ENCODE measurements at places on chromosomes 16 and 17.

DNA sequence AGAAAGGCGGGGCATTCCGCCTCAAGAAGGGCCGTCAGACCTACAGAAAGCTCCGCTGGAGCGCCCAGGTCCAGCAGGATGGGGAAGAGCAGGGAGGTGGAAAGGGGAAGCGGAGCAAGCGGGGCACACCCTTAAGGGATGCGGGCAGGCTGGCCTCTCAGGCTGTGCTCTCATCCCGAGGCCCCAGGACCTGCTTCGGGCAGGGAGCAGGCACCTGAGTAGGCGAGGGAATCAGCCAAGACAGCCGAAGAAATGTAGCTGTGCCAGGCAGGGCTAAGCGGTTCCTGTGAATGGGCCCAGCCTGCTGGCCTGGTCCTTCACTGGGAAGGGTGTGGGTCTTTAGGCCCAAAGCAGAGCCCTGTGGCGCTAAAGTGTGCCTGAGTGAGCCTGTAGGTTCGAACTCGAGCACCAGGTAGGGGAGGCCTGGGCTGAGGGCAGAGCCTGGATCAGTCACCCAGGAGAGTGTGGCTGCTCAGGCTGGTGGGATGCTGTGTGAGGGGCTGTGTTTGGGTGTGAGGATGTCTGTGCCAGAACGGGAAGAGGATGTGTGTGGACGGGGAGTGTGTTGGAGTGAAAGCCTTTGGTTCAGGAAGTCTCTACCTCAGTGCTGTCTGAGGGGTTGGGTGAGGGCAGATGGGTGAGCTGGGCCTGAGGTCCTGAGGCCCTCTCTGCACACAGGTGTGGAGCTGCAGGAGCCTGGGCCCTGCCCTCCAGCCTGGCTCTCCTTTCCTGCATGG, 3.3 kb downstream of the TBX4 start:
- no peak for DNase-seq

GRCh38 chr16:79089735-79090284, 510.7 kb downstream of the MAF start:
- no peak for DNase-seq

DNA sequence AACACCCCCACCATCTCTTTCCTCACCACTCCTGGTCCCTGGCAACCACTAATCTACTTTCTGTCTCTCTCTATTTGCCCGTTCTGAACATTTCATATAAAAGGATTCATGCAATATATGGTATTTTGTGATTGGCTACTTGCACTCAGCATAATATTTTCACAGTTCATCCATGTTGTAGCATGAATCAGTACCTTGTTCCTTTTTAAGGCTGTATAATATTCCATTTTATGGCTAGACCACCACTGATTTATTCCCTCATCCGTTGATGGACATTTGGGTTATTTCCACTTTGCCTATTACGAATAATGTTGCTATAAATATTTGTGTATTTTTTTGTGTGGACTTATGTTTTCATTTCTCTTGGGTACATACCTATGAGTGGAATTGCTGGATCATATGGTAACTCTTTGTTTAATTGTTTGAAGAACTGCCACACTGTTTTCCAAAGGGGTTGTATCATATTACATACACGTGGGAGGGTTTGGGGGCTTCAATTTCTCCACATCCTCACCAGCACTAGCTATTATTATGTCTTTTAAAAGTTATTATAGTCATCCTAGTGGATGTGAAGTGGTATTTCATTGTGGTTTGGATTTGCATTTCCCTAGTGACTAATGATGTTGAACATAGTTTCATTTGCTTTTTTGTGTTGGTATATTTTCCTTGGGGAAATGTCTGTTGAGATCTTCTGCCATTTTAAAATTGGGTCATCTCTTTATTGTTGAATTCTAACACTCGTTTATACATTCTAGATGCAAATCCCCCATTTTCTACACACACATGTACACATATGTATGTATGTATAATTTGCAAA, 26.3 kb downstream of the SEC14L5 start:
- no peak for DNase-seq

DNA sequence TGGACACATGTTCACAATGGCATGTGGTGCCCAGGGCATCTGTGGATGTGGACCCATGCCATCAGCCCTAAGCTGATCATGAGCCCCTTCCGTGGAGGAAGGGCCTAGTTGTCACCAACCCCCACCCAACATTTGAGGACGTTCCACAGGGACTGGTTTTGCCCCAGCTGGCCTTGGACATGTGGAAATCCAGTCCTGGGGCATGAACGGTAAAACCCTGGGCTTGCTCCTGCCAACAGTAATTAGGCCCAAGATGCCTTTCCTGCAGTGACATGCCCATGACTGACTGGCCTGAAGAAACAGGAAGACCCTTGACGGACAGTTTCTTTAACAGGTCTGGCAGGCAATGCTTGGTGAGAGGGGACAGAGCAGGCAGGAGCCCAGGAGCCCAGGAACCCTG, 7.7 kb downstream of the TNS4 start:
- no peak for DNase-seq

DNA sequence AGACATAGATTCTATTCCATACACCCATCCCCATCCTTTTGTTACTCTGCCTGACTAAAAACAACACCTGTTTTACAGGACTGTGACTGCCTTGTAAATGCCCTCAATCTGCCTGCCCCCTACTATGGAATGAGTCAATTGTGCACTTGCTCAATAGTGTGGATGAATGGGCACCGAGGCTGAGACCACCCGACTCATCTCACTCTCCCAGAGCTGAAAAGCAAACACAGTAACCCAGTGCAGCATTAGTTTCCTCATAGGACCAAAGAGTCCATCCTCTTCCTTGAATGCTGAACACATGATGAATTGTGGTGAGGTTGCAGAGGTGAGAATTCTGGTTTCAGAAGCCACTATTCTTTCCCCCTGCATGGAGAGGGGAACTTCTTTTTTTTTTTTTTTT, 233.7 kb downstream of the ZFHX3 start:
- DNase-seq = no peak

- DNase-seq = peak; percentile 13
These were observed 53.1 kb downstream of the MRC2 start for GRCh38 chr17:62680541-62681052.

- DNase-seq = no peak
These were observed 12.7 kb downstream of the BPTF start for GRCh38 chr17:67837965-67838364.

DNA sequence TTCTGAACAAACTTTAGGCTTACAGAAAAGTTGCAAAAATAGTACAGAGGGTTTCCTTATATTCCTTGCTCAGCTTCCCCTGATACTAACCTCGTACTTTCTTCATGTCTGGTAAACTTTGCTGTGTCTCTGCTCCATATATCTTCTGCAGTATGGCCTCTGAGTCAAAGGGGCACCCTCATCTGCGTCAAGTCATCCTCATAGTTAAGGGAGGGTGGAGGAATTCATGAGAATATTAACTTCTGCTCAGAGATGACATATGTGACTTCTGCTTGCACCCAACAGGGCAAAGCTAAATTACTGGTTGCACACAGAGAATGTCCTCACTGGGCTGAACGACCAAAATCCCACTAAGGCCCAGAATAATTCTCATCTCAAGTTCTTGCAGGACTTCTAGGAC, 4.3 kb upstream of the CCL7 start:
- DNase-seq = no peak

DNA sequence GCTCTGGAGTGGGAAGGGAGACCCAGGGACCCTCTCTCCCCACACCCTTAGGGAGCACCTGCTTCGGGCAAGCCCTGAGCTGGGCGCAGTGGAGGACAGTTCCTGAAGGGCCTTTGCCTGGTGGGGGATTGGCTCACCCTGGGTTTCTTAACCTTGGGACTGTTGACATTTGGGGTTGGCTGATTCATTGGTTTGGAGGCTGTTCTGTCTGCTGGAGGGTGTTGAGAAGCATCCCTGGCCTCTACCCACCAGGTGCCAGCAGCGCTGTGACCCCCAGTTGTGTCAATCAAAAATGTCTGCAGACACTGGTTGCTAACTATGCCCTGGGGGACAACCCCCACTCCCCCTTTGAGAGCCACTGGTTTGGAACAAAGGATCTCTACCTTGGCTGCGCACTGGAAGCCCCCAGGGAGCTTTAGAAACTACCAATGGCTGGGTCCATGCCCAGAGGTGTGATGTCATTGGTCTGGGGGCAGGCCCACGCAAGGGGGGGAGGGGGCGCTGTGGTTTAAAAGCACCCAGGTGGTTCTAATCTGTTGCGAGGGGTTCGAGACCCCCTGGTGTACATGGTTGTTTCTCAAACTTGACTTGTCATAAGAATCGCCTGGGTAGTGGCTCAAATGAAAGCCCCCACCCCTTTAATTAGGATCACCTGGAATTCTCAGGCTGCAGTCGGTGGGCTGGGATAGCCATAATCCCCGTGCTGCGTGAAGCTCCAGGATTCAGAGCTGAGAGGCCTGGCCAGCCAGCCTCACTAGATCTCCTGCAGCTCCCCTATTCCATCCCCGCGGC, 151.9 kb upstream of the GSE1 start:
- DNase-seq = no peak

GRCh38 chr17:6166492-6167179, 96.5 kb downstream of the WSCD1 start:
- no peak for DNase-seq

DNA sequence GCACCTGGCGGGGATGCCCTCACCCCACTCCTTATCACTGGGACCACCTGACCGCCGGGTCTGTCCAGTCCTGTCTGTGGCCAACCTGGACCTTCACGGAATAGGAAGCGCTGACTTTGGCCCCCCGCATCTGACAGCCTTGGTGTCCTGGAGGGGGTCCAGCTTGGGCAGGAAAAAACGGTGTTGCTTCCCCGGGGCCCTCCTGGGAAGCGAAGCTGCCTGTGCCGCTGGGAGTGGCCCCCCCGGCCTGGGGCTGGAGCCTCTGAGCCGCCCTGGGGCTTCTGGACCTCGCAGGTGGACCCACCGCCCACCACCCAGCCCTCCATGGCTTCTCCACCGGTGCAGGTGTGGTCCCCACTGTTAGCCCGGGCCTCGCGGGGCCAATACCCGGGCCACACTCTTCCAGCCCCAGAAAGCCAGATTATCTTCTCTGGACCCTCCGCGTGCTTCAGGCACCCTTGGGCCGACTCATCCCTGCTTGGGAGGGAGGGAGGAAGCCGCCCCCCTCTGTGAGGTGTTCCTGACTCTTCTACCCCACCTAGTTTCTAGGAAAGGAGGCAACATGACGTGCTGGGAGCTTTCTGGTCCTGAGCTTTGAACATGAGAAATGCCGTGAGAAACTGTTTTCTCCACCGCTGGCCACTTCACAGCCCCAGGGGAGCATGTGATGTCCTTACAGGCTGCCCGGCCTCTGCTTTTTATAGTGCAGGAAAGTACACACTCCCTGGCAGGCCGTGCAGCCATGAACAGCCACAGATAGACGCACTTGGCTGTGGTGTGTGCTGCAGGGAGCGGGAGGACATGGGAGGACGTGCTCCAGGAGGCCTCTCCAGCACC, 1.1 kb downstream of the C1QTNF1 start:
- no peak for DNase-seq

DNA sequence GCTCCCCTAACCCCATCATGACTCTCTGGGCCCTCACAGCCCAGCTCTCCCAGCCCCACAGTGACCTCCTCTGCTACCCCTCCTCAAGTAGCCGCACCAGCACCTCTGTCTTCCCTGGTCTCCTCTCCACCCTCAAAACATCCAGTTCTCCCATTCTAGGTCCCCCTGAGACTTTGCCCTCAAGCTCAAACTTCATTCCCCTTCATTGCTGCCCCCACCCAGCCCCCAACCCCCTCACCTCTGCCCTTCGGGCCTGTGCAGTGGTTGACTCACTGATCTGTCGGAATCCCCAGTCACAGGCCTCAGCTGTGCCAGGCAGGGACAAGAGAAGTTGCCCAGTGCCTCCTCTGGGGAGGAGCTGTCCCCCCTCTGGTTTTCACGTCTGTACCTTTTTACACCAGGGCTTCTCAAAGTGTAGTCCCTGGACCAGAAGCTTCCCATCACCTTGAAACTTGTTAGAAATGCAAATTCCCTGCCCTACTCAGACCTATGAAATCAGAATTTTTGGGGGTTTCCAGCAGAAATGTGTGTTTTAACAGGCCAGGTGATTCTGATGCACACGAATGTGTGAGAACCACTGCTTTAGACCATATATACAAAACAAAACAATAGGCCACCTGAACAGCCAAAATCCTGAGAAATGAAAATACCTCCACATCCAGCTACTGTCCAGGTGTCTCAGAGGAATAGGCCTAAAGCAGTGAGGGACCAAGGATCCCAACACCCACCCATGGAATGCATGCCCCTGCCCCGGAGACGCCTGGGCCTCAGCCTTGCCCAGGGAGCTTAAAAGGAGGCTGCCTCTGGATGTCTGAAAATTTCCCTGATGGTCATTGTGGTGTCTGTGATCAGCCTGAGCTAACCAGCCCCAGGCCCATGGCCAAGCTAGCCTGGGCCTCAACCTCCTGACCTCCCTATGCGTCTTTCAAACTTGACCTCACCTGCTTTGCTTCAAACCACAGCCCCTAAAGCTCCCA, 853 bp upstream of the DOK4 start:
- DNase-seq = no peak

GRCh38 chr16:57147381-57148221, 38.2 kb downstream of the PSME3IP1 start:
- DNase-seq = no peak

DNA sequence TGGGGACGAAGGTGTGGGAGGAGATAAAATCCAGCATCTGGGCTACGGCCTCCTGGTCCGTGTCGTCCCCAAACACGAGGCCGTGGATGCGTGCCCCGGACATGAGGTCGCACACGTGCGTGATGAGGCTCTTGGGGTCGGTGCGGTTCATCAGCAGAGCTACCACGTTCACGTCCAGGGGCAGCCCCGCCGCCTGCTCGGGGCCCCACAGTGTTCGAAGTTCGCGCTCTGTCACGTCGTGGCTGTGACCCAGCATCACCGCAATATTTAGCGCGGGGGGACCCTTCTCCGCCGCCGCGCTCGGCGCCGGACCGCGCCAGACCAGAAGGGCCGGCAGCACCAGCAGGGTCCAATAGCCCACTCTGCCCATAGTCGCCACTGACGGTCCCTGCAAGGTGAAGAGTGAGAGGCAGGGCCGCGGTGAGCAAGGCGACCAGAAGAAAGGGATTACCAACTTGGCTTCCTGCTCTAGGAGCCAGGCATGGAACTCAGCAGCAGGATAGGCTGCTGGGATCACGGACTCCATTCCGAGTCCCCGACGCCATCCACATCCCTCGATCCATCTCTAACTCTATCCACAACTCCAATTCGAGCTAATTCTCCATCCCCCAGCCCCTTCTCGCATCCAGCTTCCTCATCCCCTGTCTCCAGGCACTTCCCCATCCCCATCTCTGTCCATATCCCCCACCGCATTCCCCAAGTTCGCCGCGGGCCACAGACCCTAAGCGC, 2.0 kb downstream of the GRIN2A start:
- DNase-seq = no peak

Measured in hematopoietic multipotent progenitor cell treated with erythropoietin and hydrocortisone succinate and interleukin-3 and kit ligand, for 15 days (in vitro differentiated cells).